Mucosa of gallbladder (tissue), 1 donor: ENCODE measurements at places on chromosomes 6 and 20. TPM values are rescaled to one million over a fixed set of nuclear protein-coding genes. Genes with fewer than 3 reads are reported as not detected.

DNA sequence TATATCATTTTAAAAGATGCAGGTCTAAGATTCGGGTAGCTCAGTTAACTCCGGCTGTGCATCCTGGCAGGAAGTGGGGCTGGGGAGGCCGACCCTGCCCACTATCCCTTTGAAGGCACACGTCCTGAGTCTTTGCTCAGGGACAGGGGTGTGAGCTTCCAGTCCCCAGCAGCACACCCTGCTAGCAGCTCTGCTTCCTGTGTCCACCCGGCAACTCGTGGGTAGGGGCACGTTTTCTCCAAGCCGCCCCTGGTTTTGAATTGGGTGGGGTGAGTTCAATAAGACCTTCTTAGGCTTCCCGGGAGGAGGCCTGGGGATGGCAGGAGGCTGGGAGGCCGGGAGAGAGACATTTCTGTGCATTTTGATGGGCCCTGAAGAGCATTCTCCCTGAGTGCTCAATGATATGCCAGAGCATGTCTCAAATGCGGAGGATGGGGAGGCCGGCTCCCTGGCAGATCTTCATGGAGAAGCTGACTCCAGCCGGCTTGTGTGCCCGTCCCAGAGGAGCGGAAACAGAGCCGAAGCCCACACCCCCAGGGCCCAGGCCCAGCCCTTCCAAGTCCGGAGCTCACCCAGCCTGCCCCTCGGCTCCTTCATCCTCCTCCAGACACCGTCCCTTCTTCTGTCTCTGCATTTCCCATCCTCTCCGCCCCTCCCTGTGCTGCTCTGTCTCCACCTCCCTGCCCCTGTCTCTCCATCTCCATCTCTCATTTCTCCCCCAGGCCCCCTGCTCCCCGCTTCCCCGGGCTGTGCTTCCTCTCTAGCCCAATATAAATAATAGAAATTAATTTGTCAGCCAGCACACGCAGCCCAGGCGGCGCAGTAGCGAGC, 36.3 kb upstream of the ZFAND3 start:
- DNase-seq = no peak

OR12D3 gene
- not detected for total RNA-seq

ECHDC1 gene
- 39.9 TPM for total RNA-seq

DNA sequence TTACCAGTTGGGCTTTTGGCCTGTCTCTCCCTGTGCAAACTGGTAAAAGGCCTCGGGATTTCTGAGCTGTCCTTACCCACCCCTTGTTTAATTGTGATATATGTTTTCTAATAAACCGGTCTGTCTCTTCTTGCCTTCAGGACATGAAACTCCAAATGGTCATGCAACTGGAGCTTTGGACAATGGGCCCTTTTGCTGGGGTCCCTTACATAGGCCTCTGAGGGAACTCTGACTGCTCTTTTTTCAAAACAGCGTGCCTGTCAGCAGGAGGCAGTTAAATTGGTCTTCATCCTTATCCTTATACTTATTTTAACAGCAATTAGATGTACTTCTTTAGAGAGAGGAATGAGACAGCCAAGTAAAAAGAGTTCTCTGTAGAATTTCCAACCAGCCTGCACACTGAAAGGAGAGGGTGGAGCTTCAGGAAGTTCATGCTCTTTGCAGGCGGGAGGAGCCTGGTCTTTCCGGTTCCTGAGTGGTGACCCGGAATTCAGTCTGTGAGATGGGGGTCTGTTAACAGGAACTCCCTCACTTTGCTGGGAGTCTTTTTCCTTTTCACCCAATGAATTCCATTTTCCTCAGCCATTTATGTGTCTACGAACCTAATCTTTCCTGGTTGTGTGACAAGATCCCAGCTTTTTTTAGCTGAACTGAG, 299.6 kb upstream of the GJE1 start:
- no peak for DNase-seq

- DNase-seq = no peak
Observed at GRCh38 chr6:3230900-3231246, 3.4 kb upstream of the TUBB2B start.

GRCh38 chr6:129188795-129189194, 305.9 kb downstream of the LAMA2 start:
- DNase-seq = no peak

DNA sequence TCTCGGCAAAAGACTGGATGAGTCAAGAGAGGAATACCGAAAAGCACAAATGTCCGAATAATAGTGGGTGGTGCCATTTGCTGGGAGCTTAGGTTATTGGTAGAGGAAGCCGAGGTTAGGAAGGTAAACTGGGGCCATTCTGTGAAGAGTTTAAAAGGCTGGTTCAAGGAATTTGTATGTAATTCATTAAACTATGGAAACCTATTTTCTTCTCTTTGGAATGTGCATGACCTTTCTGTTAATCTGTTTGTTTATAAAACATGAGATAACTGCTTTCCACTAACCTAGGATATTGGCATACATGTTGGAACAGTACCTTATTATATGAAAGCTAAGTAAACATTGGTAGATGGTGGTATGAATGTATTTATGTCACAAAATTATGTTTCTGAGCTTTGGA, 71.8 kb downstream of the LCA5 start:
- DNase-seq = no peak

GRCh38 chr20:32780749-32781655, 18.8 kb downstream of the DNMT3B start:
- no peak for DNase-seq

GRCh38 chr20:23971310-23971709, 17.3 kb downstream of the GGTLC1 start:
- no peak for DNase-seq

TMEM14A gene
- total RNA-seq = 35.2 TPM

- DNase-seq = no peak
Observed at GRCh38 chr20:25316506-25317190, 68.8 kb downstream of the PYGB start.

DNA sequence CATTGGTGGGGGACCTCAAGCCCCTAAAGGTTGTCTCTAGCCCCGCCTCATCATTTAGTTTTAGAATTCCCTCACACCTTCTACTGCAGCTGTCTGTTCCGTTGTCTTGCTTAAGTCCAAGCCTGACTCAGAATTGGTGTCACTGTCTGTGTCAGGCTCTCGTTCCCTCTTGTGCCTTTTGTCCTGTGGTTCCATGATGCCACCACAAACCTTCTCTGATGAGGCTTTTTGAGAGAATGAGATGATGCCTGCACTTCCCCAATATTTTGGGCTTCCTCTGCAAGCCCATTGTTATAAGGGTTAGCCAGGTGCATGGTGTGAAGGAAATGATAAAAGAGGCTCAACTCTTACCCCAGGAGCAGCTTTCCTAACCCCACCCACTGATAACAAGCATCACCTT, 8.1 kb upstream of the AKIRIN2 start:
- DNase-seq = no peak

GRCh38 chr6:136371959-136372358, 82.3 kb upstream of the BCLAF1 start:
- DNase-seq = no peak

GRCh38 chr6:124226396-124226795, 422.7 kb downstream of the NKAIN2 start:
- no peak for DNase-seq

FOXC1 gene
- 9.5 TPM for total RNA-seq

DNA sequence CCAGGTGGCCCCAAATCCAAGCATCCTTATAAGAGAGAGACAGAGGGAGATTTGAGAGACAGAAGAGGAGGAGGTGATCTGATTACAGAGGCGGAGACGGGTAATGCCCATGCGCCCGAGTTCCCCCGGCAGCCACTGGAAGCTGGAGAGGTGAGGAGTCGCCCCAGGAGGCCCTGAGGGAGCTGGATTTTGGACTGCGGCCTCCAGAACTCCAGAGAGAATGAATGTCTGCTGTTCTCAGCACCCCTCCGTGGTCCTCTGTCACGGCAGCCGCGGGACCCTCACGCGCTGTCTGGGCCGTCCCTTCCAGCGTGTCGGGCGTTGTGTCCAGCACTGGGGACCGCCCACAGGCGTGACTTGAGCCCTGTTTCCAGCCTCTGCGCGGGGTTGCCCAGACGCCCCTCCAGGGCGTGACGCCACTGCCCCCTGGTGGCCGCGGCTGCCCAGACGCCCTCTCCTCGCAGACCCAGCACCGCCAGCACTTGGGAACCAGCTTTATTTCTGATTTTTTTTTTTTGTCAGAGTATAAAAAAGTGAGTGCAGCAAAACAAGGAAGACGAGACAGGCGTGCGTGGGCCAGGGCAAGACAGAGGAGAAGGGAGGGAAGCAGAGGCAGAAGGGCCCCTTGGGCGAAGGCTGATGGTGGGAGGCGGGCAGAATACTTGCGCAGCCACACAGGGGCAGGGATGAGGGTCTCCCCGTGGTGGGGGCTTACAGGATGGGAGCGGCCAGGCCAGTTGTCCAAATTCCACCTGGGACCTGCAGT, 4.1 kb upstream of the ZNF512B start:
- DNase-seq = peak; percentile 82

CLVS2 gene
- total RNA-seq = 0.06 TPM

DNA sequence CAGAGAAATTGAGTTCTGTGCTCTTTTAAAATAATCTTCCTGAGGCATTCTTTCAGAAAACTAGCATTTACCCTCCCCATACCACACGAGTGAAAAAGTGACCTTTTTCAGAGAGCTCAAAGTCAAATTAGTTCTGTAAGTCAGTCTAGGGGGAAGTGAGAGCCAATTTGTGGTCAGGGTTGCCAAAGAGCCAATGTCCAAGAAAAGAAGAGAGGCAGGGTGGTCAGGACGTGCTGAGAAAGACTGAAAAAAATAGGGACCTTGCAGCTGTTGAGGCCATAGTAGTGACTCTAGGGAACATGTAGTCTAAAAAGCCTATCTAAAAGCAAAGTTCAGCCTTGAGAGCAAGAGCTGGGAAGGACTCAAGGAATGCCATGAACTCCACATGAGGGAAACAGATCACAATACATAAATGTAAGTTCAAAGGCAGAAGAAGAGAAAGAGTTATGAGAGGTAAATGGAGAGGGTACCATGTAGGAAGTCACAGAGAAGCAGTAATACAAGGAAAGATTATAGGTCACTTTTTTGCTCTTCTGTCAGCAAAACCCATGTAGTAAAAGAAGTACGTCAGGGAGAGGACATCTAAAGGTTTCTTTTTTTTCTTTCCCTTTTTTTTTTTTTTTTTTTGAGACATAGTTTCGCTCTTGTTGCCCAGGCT, 565.1 kb upstream of the FLRT3 start:
- no peak for DNase-seq

GABRR1 gene
- not detected for total RNA-seq

MUC22 gene
- not detected for total RNA-seq

DNA sequence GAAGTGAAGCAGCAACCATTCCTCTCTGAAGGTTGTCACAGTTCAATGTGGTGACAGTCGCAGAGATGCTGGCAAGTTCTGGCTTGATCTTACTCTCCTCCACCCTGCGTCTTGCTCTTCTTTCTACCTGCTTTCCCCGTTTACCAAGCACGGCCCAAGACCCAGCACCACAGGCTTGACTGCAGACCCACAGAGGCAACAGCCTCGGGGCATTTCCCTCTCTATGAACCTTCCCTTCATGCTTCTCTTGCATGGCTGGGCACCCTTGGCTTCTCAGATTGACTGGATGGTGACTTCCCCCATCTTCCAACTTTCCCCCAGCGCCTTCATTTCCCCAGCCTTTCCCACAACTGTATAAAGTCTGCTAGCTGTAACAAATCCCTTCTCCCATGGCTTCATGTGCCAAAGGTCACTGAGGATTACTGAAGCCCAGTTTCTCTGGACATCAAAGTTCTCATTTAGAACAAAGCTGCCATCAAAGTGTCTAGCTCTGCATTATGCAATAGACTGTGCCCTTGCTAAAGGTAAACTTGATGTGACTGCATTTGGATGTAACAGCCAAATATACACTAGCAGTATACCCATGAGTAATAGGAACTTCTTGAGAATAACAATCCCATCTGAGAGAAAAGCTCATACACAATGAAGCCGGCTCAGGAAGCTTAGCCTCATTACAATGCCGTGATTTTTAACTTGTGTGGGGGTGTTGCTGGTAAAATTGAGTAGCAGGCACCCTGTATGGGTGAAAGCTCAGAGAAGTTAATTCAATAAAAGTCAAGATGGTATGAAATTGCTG, 723.1 kb upstream of the FLRT3 start:
- no peak for DNase-seq

- DNase-seq = no peak
Observed at GRCh38 chr6:113394729-113395128, 462.4 kb upstream of the MARCKS start.

LY6G5C gene
- total RNA-seq = 5.2 TPM

- DNase-seq = no peak
Observed at GRCh38 chr6:37868447-37868825, 48.9 kb downstream of the ZFAND3 start.

IMPG1 gene
- not detected for total RNA-seq

DNA sequence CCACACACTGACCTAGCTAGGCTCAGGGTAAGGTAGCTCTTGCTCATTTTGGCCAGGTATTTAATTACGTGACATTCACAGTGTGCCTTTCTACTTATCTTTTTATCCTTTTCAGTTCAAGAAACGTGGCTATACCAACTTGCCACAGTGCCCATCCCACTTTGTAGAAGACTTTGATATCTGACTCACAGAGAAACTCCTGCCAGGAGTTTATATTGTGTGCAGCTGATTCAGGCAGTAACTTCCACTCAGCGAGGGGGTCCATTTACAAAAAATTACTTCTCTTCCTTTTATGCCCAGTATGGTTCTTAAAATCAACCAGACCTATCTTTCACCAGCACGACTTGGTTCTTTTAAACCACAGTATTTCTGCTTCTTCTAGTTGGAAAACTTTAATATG, 75.6 kb downstream of the PRL start:
- DNase-seq = no peak

GRCh38 chr6:126176282-126176681, 163.6 kb upstream of the CENPW start:
- no peak for DNase-seq

DNA sequence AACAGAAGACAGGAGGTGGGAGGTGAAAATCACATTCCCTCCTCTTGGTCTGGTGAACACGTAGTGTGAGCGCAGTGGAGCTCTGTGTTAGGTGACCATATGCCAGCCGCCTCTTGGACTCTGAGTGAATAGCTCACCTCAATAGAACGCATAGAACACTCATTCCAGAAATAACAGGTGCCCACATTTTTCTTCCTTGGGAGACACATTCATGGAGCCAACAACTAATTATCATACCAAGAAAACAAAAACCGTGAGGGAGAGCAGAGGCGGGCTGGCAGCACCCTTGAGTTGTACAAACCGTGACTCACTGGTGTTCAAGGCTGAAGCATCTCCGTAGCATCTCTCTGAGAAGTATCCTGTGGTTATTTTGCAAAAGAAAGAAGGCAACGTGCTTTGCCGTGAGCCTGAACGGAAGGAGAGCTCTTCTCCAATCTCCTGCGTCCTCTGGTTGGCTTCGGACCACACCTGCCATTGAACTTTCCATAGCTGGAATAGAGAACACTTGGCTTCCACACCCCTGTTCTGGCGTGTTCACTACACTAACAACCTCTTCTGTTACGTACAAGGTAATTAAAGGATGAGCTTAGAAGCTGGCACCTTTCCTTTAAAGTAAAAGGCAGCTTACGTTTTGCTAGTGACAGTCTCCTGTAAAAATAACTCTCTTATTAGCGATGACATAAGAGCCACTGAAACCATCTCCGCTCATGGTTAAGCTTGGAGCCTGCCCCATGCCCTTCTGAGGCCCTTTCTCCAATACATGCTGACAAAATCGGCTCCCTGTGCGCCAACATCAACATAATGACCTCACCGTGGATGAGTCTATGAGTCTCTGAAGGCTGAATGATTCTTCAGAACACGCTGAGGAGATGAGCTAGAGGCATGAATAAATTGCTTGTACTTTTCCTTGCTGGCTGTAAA, 30.2 kb upstream of the SGK1 start:
- DNase-seq = no peak
